ENCODE measurements at places on chromosomes 6 and 20.
A peak's percentile ranks its signal among the peaks of the same experiment; 100 is the strongest.

DNA sequence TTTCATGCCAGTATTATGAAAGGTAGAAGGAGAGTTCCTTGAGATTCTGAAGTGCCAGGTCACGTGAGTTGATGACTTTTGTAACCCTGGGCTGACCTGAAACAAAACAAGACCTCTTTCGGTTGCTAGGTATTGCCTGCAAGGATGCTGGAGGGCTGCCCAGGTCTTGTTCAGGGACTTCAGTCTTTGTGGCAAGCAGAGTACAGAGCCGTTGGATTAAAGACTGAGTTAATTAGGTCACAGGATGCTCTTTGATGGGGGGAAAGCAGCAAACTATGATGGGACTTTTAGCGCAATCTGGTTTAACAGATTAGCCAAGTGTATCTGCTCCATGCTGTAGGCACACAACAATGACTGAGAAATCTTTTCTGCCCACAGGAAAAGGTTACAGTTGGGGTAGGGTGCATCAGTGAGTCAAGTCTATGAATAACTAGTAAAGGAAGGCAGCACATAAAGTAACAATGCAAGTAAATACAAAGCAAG, 12.8 kb upstream of the ELOVL5 start:
- DNase-seq, result no peak

DNA sequence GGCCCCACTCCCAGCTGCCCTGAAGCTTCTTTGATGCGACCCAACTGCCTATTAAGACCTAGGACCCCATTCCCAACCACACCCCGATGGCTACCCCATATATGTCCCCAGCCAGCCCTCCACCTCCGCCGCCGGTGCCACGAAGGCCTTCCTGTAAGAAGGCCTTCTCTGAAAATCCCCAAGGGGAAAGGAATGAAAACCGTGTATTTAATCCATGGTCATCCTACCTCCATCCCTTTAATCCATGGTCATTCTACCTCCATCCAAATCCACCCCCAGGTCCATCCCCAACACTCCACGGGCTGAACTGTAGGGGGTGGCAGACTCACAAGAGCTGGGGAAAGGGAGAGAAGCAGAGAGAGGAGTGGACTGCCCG, 545 bp upstream of the VSX1 start:
- no peak for DNase-seq

- no peak for DNase-seq
Measured at GRCh38 chr6:121305957-121306607, 28.2 kb downstream of the TBC1D32 start.

DNA sequence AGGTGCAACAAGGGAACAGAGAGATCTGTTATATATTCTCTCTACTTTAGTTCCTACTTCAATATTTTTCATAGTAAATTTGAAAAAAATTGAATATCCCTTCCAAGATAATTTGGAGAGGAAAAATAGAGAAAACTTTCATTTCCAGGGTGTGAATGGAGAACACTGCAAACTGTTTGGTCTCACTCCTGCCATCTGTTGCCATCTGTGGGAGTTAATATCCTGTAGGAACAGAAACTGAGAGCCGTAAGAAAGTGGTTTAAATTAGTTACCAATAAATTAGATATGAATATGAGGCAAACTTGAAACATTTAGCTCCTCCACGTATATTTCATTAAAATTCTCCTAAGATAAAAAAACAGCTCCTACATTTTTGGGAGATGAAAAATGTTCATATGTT, 4.2 kb downstream of the ZNF337 start:
- DNase-seq, result no peak

GRCh38 chr20:61902221-61902869, 163.3 kb downstream of the TAF4 start:
- DNase-seq, result no peak

DNA sequence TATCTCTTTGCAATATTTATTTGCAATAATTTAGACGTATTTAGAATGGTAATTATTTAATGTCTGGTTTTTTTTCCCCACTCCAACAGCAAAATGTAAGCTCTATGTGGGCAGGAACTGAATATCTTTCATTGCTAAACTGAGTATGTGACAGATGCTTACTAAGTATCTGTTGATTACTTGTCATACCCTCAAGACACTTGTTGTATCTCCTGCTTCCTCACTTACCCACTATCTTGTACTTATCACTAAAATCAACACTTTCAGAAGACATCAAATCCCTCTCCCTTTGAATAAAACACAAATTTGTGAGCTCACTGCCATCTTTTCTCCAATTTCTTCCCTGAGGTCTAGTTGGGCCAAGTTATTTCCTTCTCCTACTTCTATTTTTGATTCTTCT, 30.3 kb downstream of the PPIL4 start:
- no peak for DNase-seq

GRCh38 chr6:44074439-44074812, 52.8 kb downstream of the MRPL14 start:
- DNase-seq, result peak; percentile 55

DNA sequence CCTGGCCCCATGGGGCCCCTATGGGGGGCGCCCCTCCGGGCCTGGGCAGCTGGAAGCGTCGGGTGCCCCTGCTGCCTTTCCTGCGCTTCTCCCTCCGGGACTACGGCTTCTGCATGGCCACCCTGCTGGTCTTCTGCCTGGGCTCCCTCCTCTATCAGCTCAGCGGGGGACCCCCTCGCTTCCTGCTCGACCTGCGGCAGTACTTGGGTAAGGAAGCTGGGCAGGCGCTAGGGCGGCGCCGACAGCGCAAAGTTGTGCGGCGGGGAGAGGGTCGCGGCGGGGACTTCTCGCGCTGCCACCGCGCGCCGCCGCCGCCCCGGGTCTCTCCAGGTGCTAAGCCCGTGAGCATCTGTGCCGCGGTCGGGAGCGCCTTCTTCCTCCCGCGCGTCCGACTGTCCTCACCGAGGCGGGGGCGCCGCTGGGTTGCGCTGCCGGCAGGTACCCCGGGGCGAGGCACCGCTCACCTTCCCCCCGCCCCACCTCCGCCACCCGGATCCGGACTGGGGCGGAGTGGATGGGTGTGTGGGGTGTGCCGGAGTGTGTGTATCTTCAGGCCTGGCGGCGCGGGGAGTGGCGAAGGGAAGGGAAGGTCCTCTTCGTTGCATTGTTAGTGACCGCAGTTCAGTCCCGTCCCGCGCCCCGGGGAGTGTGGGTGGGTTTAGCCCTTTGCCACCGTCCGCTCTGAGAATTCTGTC, 788 bp downstream of the UST start:
- no peak for DNase-seq

- DNase-seq, result no peak
Measured at GRCh38 chr6:166769648-166770047, 142.6 kb upstream of the RPS6KA2 start.

- no peak for DNase-seq
Measured at GRCh38 chr6:156969233-156969632, 192.1 kb downstream of the ARID1B start.

GRCh38 chr6:46357591-46357990, 133.7 kb downstream of the RCAN2 start:
- no peak for DNase-seq

DNA sequence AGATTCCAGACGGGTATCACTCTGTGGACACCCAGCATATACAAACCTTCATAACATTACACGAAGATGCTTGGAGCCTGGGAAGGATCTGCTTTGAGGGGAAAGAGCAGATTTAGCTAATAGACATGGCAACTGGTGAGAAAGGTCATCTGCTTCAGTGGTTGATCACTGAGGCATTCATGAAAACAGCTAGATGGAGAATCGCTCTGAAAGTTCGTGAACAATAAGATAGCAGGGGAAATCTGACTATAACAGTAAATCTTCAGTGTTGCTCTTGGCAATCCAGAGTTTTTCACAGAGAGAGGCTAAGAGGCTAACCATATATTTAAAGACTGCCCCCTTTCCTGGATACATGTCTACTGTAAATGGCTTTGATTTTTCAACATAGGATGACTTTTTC, 245.3 kb downstream of the FARS2 start:
- DNase-seq, result no peak

GRCh38 chr20:55582498-55582897, 422.8 kb downstream of the CBLN4 start:
- no peak for DNase-seq

- DNase-seq, result no peak
Measured at GRCh38 chr6:108598305-108598863, 37.7 kb downstream of the FOXO3 start.

DNA sequence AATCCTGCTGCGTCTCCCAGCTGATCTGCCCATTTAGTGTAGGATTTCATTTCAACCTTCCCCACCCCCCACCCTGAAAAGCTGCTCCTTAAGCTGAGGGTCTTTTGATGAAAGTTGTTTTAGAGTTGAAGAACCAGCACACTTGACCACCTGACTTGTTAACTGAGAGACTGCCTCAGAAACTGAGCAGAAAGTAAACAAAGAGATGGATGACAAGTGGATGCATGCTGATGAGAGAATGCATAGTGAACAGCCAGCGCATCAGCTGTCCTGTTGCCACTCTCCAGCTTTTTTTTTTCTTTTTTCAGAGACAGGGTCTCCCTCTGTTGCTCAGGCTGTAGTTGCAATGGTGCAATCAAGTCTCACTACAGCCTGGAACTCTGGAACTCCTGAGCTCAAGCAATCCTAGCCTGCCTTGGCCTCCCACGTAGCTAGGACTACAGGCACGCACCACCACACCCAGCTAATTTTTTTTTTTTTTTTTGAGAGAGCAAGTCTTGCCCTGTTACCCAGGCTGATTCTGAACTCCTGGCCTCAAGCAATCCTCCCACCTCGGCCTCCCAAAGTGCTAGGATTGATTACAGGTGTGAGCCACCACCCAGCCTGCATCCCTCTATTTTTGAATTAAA, 9.5 kb downstream of the RPL10A start:
- DNase-seq, result no peak

- no peak for DNase-seq
Measured at GRCh38 chr6:129507059-129507807, 202.7 kb downstream of the ARHGAP18 start.

- no peak for DNase-seq
Measured at GRCh38 chr20:32534661-32535240, 50.4 kb downstream of the NOL4L start.

DNA sequence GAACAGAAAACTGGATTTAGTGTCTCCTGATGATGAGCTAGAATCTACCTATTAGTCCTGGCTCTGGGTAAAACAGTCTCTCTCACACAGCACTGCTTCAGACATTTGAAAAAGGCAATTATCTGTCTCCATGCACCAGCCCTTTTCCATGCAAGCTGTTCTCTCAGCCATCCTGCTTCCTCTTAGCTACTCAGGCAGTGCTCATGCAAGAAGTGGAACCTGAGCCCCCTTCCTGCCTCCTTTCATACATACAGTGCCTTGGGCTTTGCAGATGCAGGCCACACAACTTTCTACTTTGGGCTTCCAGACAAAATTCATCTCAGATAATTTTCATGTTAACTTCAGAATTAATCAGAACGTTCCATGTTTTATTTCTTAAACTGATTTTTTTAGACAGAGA, 151.3 kb downstream of the RALGAPA2 start:
- DNase-seq, result no peak

DNA sequence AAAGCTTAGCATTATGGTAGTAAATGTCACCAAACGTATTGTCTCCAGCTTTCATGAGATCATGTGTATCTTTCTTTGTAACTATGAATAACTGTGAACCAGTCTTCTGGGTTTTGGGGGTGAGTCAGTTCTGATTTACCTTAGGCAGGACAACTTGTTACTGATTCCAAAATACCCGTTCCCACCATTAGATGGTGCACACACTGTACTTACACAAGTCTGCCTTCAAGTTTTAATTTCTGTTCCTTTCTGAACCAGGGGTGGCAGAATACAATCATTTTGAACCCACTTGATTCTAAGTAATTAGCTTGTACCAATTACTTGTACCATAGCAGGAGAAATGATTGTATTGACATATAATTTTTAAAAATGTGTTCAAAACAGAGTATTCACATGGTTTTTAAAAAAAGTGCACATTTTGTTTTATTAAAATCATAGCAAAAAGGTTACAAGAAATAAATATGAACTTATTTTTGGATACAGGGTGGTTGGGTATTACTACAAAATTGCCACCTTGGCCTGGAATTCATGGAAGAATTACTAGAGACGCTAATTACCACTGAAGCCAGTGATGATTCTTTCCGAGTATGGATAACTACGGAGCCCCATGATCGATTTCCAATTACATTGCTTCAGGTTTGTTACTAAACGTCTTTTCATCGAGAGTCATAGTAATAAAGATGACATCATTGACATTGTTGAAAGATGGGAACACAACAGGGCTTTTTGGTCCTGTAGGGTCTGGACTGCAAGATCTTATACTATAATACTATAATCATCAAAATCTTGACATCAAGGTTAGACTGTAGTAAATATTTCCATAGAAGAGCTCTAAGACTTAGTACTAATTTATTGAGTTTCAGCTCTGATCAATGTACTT, 75.2 kb upstream of the GLP1R start:
- no peak for DNase-seq

- DNase-seq, result no peak
Measured at GRCh38 chr20:45997187-45997586, 11.5 kb upstream of the MMP9 start.

DNA sequence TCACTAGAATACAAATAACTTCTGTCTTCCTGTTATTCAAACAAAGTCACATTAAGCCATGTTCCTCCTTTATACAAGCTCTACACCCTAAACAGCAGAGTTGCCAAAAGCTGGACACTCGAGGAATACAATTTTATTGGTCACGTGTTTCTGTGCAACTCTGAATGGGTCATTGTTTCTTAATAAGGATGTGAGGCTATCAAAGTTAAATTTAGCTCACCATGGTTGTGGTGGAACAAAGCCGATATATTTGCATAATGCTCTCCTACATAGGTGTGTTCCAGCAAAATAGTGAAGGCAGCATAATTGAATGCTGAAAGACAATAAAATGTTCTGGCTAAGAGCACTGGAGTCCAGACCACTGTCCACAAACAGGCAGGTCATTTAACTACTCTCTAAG, 36.9 kb upstream of the CD2AP start:
- no peak for DNase-seq

DNA sequence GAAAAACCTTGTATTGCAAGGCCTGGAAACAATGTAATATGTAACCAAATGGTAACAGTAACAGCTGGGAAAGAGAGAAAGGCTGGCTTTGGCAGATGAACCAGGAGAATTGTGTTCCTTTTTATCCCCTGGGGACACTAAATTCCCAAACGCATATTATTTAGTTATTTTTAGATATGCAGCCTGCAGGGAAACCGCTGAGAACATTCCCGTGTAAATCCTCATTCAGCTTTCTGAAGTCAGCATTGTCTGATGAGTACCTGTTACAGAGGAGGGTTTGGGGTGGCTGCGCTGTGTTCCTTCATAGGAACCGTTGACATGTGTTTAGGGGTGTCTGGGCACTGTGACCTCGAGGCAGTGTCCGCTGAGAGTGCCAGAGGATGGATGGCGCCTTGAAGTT, 101.3 kb downstream of the SMOC2 start:
- DNase-seq, result no peak

- DNase-seq, result no peak
Measured at GRCh38 chr6:31490115-31490873, 7.7 kb upstream of the MICB start.

- no peak for DNase-seq
Measured at GRCh38 chr6:141580988-141581552, 551.7 kb upstream of the GJE1 start.

GRCh38 chr6:20915156-20915555, 380.9 kb downstream of the CDKAL1 start:
- DNase-seq, result no peak

All from stimulated activated CD4-positive, alpha-beta T cell treated with anti-CD3 and anti-CD28 coated beads, Interleukin-1b, Interleukin-23, amount 100 ng/mL, for 4 hours (primary cell).